Stimulated activated CD4-positive, alpha-beta T cell treated with anti-CD3 and anti-CD28 coated beads, Interleukin-4, amount 100 ng/mL, for 48 hours (primary cell): ENCODE measurements at places on chromosomes 13 and 19.

DNA sequence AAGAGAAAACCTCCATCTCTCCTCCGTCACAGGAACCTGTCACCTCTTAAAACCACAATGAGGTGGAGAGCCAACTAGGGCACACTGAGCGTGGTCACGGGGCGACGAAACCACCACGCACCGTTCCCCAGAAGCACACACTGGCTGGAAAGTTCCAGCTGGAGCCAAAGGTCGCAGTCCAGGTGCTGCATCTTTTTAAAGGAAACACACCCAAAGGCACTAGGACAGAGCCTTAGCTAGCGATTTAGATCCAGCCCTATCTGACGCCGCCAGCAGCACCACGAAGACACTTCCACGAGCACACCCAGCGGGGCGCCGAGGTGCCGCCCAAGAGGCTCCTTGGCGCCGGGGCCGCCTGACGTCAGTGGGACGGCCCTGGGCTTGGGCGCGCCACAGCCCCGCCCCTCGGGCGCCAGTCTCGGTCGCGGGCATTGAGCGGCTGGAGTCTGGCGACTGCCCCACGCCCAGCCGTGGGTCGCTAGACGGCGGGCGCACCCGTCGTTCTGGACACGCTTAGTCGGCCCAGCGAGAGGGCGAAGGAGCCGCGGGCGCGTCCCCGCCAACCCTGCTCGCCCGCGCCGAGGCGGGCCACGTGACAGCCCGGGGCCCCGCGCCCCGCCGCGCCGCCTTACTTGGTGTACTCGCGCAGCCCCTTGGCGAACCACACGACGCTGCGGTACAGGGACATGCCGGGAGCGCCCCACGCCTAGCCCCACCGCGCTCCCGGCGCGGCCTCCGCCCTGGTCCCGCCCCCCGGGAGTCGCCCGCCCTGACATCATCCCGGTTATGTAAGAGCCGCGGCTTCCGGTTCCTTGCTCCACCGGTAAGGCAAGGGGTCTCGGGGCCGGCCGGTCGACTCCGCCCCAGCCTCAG lies at the start of gene DHRS12:
Gene DHRS12 (minus strand): TSS at position 742 of the 873 bp plus-strand sequence. CDS start 4,504 bp downstream, outside the sequence.
- peak; percentile 74 for DNase-seq

GRCh38 chr13:66689628-66690027 lies 540.5 kb downstream of the PCDH9 start:
- no peak for DNase-seq

DNA sequence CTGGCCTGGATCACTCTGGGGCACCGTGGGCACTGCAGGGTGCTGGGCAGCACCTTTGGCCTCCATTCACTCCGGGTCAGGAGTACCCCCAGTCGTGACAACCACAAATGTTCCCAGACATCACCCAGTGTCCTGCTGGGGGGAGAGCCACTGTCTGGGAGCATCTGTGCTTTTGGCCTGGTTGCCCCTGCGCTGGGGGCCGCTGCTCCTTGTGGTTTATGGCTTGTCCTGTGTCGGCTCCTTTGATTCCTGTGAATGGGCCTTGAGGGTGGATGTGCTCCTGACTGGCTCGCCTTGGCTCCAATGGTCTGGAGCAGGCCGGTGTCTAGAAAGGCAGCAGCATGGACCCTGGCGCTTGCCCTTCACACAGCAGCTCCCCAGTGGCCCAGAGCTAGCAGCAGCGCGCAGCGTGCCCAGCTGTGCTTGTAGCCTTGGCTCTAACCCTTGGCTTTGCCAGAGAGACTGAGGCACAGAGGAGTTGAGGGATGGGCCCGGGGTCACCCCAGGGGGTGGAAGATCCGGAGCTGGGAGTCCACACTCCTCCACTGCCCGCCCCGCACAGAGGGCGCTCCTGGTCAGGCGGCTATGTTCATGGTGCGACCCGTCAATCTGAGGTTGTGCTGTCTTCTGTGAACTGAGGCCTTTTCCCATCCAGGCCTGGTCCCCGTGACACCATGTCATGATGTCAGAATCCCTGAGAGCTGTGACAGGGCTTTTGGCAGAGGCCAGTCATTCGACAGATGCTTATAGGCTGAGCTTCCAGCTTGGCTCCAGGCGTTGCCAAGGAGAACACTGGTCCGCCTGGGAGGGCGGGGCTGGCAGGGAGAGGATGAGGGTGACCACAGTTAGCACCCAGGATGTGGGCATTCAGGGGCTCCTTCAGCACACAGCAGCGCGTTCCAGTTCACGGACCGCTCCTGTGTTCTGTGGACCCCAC lies 4.1 kb downstream of the DAZAP1 start:
- DNase-seq: no peak

DNA sequence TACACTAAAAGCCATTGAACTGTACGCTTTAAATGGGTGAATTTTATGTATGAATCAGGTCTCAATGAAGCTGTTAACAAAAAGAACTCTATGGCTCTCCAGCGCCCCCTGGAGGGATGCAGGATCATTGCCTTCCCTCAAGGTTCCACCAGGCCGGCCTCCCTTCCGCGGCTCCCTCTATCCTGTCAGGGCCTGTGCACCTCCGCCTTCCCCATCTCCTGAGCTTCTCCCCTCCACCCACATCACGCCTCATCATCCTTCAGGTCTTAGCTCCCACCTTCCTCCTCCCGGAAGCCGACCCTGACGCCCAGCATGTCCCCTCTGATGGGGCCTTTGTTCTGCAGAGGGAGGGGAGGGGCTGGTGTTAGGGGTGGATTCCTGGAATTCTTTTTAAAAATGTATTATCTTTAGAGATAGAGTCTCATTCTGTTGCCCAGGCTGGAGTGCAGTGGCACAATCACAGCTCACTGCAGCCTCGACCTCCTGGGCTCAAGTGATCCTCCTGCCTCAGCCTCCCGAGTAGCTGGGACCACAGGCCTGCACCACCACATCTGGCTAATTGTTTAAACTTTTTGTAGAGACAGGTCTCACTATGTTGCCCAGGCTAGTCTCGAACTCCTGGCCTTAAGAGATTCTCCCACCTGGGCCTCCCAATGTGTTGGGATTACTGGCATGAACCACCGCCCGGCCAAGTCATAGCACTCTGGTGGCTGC lies 27.7 kb downstream of the MEIS3 start:
- peak; percentile 90 for DNase-seq

DNA sequence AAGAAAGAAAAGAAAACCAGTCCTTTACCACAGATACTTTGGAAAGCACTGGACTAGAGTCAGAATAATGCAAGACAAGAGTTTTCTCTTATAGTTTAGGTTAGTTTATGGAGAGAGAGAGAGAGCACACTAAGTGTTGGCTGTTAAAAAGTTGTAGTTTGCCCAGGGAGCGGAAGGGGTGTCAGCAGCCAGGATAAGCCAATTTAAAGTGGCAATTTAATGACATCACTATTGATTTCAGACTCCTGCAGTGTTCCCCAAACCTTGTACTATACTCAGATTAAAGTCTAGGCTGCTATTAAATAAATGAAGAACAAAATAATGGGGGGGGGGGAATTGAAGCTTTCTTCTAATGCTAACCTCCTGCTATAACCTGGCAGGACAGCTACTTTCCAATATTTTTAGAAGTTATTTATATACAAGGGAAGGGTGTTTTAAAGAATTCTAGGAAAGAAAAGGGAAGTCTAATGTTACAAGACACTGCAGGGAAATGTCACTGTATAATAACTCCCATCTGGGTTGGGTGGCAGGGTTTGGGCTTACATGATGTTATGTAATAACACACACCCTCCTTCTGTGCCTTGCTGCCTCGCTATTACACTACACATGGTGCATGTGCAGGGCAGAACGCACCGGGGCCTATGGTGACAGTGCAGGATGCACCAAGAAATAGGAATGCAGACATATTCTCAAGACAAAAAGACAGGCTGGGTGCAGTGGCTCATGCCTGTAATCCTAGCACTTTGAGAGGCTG lies 19.9 kb downstream of the TPT1 start:
- no peak for DNase-seq

GRCh38 chr19:2227415-2228156 lies 8.5 kb downstream of the PLEKHJ1 start:
- DNase-seq: no peak

- no peak for DNase-seq
These were observed 34.7 kb downstream of the VSTM2B start for GRCh38 chr19:29560313-29561075.
